ENCODE measurements at places on chromosomes 7 and 10.

DNA sequence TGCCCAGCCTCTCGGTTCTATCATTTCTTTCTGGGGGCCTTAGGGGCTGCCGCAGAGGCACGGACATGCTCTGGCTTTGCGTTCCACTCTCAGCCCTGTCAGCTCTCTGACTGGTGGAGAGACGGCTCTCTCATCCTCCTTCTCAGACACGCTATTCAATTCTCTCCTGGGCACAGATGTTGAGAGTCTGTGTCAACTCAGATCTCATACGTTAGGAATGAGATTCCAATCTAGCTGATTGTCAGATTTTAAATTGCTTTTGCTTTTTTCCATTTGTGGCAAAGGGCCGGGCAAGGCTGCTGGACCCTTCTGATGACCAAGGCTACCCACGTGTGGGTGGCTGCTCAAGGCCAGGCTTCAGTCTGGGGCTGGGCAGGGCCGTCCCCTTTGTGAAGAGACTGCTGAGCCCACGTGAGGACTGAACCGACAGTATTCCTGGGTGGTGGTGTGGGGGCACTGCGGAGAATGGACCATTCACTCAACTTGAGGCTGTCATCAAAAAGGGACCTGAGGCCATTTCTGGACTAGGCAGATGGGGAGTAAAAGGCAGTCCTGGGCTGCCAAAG is 71.5 kb downstream of the CLEC2L start:
- DNase-seq: no peak

GRCh38 chr7:93890041-93890463 is 501 bp downstream of the TFPI2 start:
- DNase-seq: no peak

DNA sequence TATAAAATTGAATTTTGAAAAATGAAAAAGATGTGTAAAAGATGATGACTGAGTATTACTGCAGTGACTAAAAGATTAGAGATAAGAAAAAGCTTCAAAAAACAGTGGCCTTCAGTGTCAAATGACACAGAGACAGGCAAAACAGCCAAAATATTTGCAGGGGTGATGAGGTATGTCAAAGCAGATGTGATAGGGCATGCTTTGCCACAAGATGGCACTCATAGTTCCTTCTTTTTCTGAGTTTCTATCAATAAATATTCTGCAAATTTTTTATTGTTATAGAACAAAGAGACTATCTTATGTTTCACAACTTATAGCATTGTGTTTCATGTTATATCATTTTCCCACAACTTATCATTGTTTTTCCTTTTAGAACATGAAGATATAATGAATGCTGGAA is 344.1 kb upstream of the HPS1 start:
- DNase-seq: no peak

DNA sequence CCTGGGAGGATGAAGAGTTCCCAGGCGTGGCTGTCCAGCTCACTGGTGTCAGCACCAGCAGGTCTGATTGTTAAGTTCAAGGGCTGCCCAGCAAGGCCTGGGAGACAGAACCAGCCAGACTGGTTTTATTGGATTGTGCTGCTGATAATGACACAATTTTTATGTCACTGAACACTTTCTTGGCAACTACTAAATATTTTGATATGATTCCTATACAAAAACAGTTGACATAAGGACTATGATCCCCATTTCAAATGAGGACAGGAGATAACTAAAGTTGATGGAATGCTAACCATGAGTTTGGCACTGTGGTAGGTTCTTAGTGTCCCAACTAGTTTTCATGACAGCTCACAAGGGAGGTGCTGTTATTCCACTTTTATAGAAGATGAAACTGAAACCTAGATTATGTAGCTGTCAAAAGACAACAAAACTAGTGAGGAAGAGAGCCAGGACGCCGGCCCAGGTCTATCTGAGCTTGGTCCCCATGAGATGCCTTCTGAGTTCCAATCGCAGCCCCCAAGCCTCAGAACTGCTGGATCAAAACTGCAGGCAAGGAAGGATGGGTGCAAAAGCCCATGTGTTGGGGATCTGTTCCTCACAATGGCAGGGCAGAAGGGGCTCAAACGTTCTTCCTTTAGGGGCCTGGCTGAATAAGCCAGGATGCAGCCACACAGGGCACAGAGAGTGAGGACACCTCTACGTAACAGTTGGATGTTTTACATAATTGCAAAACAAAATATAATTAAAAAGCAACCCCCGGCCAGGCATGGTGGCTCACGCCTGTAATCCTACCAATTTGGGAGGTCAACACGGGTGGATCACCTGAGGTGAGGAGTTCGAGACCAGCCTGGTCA is 52.8 kb downstream of the COBL start:
- no peak for DNase-seq

- no peak for DNase-seq
These were observed 18.5 kb downstream of the PTN start for GRCh38 chr7:137324796-137325696.
